ENCODE measurements at places on chromosomes 16 and 17. TPM values are rescaled to one million over a fixed set of nuclear protein-coding genes. Genes with fewer than 3 reads are reported as not detected.

DNA sequence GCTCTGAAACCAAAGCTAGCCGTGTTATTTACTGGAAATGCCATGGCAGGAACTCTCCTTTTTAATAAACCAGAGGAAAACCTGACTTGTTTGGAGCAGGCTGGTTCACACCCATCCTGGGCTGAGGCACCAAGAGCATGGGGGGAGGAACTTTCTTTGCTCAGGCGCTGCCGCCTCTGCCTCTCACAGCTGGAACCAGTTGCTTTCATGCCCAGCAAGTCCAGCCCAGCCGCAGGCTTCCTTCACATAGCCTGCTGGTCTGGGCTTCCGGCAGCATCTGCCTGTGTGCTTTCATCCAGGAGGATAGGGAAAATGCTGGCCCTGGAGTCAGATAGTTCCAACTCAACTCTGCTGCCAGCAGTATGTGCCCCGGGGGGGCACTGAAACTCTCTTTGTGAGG, 88.1 kb upstream of the ASIC2 start:
- no peak for DNase-seq

DNA sequence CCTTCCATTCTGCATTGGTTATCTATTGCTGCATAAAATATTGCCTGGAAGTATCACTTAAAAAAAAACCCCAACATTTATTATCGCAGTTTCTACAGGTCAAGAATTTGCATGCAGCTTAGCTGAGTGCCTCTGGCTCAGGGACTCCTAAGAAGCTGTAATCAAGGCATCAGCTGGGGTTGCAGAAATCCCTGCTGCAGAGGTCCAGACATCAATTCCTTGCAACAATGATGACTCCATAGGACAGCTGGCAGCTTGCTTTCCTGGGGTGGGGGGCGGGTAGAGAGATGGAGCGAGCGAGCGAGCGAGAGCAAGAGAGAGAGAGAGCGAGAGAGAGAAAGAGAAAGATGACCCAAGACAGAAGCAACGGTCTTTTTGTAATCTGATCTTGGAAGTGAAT, 308.1 kb downstream of the HAPSTR1 start:
- DNase-seq = no peak

DNA sequence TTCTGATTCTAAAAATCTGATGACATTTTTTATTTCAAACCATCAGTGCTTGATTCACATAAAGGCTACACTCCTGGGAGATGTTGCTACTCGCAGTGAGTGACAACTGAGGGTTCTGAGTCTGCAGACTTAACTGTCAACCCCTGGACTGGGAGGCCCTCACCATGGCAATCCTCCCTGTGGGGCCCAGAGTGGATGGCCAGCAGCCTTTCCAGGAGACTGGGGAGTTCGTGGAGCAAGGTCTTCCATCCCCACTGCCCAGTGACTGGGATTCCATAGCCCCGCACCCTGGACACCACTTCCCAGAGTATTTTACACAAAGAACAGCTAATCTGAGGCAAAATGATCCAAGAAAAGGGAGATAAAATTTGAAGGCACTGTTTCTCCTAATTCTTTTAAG, 59.3 kb downstream of the CREBBP start:
- DNase-seq = no peak

The KREMEN2 gene
- not detected for total RNA-seq

GRCh38 chr16:49559242-49559641, 185.6 kb downstream of the C16orf78 start:
- DNase-seq = no peak

The ASGR2 gene
- 0.98 TPM for total RNA-seq

The CMTM1 gene
- total RNA-seq = 0.61 TPM

GRCh38 chr16:61820398-61820797, 215.8 kb downstream of the CDH8 start:
- no peak for DNase-seq

DNA sequence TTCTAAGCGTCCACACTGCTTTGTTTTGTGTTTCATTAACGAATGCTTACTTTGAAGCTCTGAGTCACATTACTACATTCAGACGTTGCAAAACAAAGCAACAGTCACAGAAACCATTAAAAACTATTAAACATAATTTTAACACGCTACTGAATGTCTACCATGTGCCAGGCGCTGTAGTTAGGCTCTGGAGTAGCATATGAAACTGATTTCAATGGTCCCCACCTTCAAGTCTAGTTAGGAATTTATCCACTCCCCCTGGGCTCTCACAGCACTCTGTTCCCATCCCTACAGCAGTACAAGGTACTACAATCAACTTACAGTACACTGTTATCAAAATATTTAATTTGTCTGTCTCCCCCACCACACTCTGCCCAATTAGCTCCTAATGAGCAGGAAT, 631 bp downstream of the UTP6 start:
- no peak for DNase-seq

DNA sequence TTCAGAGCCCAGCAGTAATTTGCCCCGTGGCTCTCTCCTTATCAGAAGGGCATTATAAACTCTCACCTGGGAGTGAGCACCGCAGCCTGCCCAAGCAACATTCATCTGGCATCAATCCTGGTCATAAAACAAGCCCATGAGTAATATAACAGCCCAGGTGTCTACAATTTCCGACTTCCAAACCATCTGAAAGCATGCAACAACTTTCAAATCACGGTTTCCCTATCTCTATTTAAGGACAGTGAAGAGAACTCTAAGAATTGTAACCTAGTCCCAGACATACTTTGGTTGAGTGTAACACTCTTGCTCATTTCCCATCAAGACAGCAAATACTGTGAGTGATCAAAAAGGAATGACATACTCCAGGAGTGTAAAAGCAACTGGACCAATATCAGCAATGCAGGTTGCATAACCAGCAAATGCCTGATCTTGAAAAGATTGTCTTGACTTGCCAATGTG, 487.4 kb upstream of the SOX9 start:
- DNase-seq = no peak

The HYDIN gene
- total RNA-seq = 43.0 TPM

GRCh38 chr17:57971572-57971971, 16.4 kb upstream of the CUEDC1 start:
- DNase-seq = no peak
